Epithelial cell of prostate (primary cell): ENCODE measurements at places on chromosomes 5 and 9.

- no peak for DNase-seq
Observed at GRCh38 chr9:130008538-130008937, 34.5 kb downstream of the FNBP1 start.

- no peak for DNase-seq
Observed at GRCh38 chr9:35862328-35862727, 7.9 kb downstream of the OR13J1 start.

GRCh38 chr5:157511651-157512644 lies 51.9 kb downstream of the NIPAL4 start:
- DNase-seq, result peak; percentile 70

GRCh38 chr5:141051521-141051866 lies 320 bp downstream of the PCDHB1 start:
- DNase-seq, result no peak

DNA sequence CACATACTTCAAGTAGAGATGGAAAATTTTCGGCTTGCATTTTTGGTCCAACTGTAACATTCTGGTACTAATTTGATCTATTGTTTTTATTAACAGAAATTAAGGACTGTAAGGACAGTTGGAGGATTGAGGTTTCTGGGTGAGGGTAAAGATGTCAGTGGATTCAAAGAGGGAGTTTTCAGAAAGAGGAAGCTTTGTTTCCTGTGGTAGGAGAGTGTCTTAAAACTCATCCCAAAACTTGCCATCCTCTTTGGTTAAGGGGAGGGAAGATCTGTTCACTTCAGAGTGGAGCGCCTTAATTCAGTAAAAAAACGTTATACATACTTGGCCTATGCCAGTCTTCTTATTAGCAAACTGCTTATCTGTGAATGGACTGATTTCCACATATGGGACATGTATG lies 13.8 kb downstream of the CNTRL start:
- DNase-seq, result no peak

DNA sequence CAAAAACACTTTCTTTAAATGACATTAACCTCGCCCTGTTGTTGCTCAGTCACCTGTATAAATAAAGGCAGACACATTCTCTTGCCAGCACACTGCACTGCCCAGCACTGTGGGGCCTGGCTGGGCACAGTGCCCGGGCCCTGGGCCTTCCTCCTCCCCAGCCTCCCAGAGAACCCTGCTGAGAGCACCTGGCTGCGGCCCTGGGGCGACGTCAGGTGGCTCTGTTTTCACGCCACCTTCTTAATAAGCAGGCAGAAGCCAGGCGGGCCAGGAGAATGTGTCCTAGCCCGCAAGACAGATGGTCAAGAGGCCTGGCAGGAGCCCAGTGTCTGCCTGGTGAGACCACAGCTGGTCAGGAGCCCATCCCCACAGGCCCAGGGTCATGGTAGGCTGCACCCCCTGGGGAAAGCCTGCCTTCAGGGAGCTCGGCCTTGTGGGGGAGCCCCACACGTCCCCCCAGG lies 8.2 kb upstream of the AGPAT2 start:
- DNase-seq, result peak; percentile 26

- DNase-seq, result no peak
Observed at GRCh38 chr9:114112778-114113584, 13.9 kb upstream of the KIF12 start.

DNA sequence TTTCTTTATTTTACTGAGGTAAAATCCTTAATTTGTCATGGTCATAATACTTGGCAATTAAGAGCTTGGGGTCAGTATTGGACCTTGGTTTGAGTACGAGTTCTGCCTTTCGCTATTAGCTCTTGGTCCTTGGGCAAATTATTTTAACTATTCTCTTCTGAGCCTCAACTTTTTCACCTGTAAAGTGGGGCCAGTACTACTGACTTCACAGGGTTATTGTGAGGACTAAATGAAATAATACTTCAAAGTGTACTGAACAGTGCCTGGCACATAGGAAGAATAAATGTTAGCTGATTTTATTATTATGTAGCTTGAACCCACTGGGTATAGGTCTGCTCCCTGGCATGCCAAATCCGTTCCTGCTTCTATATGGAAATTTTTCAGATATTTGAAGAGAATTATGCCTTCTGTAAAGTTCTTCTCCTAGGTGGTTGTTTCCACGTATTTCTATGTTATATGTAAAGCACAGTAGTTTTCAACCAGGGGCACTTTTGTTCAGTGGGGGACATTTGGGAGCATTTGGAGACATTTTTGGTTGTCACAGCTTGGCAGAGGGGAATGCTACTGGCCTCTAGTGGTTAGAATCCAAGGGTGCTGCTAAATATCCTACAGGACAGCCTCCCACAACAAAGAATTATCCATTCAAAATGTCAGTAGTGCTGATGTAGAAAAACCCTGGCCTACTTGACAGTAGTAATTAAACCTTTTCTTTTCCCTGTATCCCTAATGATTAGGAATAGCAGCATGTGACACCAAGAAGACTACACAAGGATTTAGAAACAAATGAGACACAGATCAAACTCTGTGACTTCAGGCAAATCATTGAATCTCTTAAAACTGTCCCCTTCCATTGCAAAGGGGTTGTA lies 4.5 kb downstream of the RCL1 start:
- DNase-seq, result no peak
